ENCODE measurements at places on chromosomes 1 and 21.

DNA sequence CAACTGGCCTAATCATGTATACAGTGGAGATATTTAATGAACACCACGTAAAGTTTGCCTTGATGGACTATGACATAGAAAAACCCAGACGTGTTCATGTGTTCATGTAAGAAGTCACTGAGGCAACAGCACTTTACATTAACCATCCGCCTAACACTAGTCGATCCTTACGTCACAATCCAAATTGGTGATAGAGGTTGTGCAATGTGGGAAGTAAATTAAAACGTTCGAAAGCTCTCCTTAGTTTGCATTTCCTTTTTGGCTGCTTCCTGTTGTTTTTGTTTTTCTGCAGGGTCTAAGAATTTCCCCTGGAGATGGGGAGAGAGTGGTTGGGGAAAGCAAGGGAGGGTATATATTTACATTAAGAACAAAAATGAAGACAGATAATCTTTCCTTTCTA, 587.5 kb upstream of the ADGRL2 start:
- no peak for DNase-seq

- no peak for DNase-seq
Measured at GRCh38 chr21:33434770-33435360, 31.7 kb downstream of the IFNGR2 start.

- DNase-seq, result no peak
Measured at GRCh38 chr1:61055110-61055614, 27.2 kb upstream of the NFIA start.

DNA sequence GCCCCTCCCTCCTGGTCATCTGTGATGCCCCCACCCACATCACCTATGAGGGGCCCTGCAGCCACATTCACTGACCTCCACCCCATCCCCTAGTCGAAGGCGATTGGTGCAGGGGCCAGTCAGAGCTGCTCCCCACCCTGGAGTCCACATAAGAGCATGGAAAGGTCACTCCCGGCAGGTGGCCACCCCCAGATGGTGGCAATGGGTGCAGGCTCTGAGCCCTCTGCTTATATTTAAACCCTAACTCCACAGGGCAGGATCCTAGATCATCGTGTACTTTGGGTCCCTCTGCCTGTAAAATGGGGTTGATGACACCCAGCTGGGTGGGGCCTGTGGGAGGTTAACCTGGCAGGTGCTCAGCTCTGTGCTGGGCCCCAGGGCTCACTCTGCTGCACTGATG, 186.8 kb upstream of the C1orf174 start:
- DNase-seq, result no peak

DNA sequence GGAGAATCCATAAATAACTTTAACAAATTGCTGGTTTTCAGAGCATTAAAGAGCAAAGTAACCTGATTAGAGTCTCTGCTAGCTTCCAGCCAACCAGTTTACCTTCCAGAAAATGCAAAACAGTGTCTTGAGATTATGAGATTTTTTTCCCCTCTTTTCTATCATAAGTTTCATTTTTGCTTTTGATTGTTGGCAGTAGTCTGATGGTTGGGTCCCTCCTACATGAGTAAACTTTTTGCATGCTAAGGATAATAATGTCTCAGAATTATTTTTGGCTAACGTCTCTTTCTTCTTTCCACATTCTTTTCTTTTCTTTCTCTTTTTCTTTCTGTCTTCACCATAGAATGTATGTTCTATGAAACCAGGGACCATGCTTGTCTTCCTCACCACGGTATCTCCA, 6.3 kb upstream of the ADAMTS5 start:
- DNase-seq, result no peak
